ENCODE measurements at places on chromosomes 1 and 21. TPM values are rescaled to one million over a fixed set of nuclear protein-coding genes. Genes with fewer than 3 reads are reported as not detected.

Gene ATP5PO
- 304 TPM for polyA plus RNA-seq

Gene SPATA21
- polyA plus RNA-seq: not detected

Gene RER1
- 70.7 TPM for polyA plus RNA-seq

Gene FCMR
- 1.2 TPM for polyA plus RNA-seq

Gene VPS26C
- polyA plus RNA-seq: 29.3 TPM

Gene DRAM2
- polyA plus RNA-seq: 36.1 TPM

All from forelimb muscle (tissue), 1 donor.